Pancreas (tissue), 10 donors: ENCODE measurements at places on chromosomes 12 and 14. TPM values are rescaled to one million over a fixed set of nuclear protein-coding genes. Genes with fewer than 3 reads are reported as not detected.

DNA sequence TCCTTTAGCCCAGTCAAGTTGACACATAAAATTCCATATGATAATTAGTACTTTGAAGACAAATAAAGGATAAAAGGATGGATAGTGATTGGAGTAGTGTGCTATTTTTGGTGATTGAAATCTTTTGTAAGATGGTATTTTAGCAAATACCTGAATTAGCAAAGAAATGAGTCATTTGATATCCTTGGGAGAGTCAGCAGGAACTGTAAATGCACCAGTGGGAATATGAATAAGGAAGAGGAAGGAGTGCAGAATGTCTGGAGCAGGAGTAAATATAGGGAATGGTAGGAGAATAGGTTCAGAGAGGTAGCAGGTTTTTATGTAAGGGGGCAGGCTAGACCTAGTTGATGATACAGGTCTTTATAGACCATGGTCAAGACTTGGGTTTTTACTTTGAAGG, 75.0 kb downstream of the TRMT5 start:
- no peak for DNase-seq

DNA sequence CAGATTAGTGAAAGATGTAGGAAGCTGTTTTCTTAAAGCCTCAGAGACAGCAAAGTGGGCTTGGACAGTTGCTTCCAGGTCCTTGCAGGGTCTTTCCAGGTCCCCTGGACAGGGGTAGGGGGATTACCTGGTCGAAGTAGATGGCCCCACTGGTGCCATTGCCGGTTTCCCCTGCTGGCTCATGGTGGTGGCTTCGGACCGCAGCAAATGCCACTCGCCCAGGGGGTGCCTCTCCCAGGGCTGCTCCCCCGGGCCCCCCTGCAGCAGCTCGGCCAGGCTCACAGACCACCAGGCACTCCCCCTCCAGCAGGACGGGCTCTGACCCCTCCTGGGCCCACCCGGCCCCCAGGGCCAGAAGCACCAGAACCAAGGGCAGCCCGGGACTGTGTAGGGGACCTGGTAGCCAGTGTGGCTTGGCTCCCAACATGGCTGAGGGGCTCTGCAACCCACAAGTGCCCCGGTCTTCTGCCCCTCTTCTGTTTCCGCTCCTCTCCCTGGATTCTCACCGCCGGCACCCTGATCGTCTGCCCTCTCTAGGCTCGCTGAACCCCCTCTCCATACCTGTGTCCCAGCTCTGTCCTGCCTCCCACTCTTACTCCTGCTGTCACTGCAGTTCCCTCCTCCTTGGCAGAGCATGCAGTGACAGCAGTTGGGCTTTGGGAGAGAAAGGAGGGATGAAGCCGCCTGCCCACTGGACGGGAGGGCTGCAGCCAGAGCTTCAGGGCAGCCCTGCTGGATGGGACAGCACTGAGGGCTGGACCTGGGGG, 657 bp downstream of the CBLN3 start:
- no peak for DNase-seq

GRCh38 chr12:131390412-131391334, 320.2 kb upstream of the SFSWAP start:
- no peak for DNase-seq

DNA sequence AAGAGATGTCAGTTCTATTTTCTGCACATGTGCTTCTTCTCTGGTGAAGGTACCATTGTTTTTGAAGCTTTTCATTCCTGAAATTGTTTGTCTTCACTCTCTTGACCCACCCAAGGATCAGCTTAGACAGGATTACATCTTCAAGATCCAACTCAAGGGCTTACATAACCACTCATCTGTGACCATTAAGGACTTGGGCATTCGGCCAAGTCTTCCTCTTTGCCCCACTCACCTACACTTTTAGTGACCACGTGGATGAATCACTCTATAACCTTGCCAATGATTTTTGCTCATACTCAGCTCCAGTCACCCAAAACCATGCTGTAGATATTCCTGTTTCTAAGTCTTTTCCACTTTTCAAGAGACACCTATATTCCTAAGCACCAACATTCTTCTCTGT, 36.5 kb upstream of the SSTR1 start:
- no peak for DNase-seq

DNA sequence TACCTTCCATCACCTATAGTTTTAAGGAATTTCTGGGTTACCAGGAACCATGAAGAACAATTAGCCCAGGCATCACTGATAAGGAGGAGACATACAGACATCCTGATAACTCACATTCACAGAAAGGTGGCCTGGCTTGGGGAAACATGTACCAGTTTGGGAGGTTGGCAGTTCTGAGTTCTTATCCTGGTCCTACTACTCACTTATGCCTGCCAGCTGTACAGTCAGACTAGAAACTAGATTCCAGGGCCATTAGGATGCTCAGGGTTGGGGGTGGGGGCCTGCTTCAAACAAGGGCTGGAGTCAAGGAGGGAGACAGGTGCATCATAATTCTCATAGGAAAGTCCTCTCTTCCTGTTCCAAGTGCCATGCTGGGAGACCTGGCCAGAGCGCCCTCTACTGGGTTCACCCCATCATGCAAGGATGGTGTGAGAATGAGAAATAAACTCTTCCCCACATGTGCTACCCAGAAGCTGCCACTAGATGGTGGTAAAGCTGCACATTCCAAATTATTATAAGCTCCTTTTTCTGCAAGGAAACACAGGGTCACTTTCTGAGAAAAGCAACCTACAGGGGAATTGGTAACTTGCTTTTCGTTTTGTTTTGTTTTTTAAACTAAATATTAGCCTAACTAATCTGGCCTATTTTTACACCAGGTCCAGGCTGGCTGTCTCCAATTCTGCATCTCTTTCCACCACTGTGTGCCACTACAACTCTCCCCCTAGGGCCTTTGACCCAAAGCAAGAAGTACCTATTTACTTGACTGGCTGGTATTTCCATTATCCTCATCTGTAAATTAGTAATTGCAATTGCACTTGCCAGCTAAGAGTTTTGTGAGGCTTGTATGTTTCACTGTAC, 14.5 kb downstream of the OAS2 start:
- no peak for DNase-seq

- no peak for DNase-seq
These were observed 34.3 kb upstream of the GAS2L3 start for GRCh38 chr12:100539202-100539601.

DNA sequence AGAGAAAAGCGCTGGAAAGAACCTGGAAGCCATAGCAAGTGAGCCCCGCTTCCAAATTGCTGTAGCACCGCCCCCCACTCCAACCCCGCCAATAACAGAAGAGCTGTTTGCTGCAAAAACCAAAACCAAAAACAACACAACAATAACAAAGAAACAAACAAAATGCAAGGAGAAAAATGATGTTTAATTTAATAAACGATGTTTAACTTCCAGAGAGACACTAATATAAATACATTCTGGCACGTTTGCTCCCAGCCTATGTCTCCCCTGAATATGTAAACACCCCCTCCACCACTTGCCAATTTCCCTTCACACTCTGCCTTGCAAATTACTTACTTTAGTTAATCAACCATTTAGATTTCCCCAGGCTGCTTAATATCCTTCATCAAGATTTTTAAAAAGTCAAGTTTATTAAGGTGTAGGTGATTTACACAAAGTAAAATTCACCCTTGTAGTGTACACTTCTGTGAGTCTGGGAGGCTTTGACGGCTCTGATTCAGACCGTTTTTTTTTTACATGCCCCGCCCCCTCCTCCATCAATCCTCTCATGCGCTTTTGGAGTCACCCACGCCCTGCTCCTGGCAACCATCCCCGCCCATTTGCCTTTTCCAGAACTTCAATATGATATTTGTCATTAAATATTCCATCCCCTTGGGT, 482 bp upstream of the IFI27L2 start:
- no peak for DNase-seq

- no peak for DNase-seq
These were observed 40.2 kb upstream of the RASSF3 start for GRCh38 chr12:64569923-64570691.

GRCh38 chr12:105384916-105385535, 54.5 kb downstream of the C12orf75 start:
- no peak for DNase-seq

DNA sequence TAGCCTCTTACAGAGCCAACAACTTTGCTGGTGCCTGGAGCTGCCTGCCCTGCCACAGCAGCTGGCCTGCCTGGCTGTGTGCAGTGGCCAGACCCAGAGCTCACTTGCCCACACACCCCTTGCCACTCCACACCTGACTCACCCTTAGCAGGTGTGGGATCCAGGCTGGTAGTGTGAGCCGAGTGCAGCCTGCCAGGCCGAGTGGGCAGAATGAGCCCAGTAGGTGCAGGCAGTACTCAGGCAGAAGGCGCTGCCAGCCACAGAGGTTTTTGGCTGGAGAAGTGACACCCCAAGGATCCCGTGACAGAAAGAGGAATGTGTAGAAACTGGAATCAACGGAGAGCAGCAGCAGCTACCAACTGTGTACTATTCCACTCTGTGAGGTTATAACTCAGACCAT, 29.8 kb upstream of the PYGL start:
- no peak for DNase-seq

- no peak for DNase-seq
These were observed 16.1 kb upstream of the CRIP2 start for GRCh38 chr14:105458571-105458970.

DNA sequence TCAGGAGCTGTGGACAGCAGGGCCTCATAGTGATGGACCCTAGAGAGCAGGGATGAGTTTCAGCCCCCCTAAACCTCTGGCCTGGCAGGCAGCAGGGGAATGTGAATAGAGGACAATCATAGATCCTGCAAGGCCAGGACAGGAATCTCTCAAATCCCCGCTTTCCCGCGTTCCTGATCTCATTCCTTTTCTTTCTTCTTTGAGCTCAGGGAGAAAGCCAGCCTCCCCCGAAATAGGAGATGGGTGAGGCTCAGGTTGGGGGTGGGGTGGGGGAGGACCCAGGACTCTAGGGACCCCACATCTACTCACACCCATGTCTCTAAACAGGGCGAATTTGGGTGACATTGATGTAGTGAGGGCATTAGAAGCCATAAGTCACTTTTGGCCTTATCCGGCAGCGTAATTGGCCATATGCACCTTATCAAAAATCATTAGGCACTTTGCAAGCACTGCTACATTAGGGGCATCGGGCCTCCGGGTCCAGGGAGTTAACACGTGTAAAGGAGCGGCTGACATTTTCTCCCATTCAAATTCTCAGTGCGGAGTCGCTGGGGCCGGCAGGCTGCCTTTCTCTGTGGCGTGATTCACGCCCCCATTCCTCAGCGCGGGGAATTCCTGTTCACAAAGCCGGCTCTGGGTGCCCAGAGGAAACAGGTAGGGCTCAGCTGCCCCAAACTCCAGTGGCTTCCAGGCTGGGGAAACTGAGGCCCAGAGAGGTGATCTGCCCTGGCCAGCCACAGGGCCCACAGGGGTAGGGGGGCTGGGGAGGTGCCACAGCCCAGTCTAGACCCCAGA, 1.5 kb downstream of the LHX5 start:
- no peak for DNase-seq

DNA sequence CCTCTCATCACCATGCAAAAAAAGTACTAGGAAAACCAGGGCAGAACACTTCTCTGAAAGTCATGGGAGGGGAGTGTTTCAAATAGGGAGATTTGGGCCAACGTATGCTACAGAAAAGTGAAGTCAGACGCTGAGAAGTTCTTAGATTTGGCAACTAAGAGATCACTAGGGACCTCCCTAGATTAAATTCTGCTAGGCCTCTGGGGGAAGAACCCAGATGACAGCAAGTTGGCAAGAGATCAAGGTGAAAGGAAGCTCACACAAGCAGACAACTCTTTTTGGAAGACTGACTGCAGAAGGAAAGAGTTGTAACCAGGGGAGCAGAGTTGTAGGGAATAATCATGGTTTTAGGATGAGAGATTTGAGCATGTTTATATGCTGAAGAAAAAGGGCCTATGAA, 20.7 kb downstream of the IQSEC3 start:
- no peak for DNase-seq

GRCh38 chr12:81369175-81369574, 291.3 kb downstream of the ACSS3 start:
- DNase-seq, result no peak

DNA sequence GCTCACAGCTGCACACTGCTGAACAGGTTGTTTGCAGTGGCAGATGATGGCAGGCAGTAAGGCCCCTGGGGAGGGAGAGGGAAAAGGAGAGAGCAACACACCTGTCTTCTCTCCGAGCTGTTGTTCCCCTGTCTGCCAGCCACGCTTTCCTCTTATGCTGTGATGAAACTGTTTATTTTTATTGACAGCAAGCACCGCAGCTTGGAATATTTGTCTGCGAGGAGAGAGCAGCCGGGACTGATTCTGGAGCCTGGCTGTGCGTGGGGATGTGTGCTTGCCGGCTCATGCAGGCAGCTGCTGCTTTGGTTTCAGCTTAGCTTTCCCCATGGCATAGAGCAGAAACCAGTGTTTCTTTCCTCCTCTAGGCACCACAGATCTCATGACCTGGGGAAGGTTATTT, 58.7 kb upstream of the KCNA5 start:
- DNase-seq, result no peak

GRCh38 chr12:63397807-63398206, 246.8 kb upstream of the AVPR1A start:
- DNase-seq, result no peak

- no peak for DNase-seq
These were observed 583.2 kb downstream of the ALG10 start for GRCh38 chr12:34605510-34605887.

- DNase-seq, result no peak
These were observed 419 bp upstream of the ATXN7L3B start for GRCh38 chr12:74537126-74537706.

GRCh38 chr12:104801005-104801404, 157.1 kb downstream of the SLC41A2 start:
- DNase-seq, result no peak

DNA sequence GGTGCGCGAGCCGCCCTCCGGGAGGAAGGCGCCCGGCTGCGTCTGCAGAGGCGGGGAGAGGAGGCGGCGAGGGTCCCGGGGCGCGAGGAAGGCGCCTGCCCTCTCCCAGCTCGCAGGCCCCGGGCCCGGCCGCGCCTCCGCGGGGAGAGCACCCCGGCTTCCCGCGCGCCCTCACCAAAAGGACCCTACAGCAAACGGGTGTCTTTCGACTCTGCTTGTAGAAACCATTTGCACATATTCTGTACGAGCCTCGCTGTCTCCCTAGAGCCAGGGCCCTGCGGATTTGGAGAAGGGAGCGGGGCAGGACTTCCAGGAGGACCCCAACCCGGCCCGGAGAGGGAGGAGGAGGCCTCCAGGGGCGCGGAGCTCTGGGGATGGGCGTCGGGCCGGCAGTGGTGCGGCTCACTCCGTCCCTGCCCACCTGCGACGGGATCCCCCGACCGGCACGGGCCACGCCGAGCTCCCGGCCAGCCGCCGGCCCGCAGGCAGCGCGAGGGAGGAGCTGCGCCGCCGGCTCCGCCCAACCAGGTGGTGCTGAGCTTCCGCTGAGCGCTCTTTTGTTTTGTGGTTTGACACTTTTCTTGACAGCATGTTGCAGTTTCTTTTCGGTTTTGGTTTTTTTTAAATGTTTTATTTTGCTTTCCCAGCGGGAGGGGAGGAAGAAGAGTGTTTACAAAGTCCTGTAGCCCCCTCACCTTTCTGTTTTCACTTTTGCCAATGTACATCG, 103.3 kb upstream of the FKBP4 start:
- no peak for DNase-seq

GRCh38 chr14:90617961-90618360, 198.3 kb downstream of the TTC7B start:
- no peak for DNase-seq

The IFNG-AS1 gene
- polyA plus RNA-seq, result not detected

The TAS2R19 gene
- polyA plus RNA-seq, result 0.28 TPM

The ZNF891 gene
- 0.80 TPM for polyA plus RNA-seq

The DDX47 gene
- 34.5 TPM for polyA plus RNA-seq

The CCDC177 gene
- not detected for polyA plus RNA-seq

The PRB2 gene
- not detected for polyA plus RNA-seq

The TXNDC16 gene
- polyA plus RNA-seq, result 1.1 TPM

The ACVRL1 gene
- polyA plus RNA-seq, result 16.1 TPM

The RGS6 gene
- 0.27 TPM for polyA plus RNA-seq

The GRIN2B gene
- polyA plus RNA-seq, result not detected

The RBP5 gene
- polyA plus RNA-seq, result 3.9 TPM

The AKAP6 gene
- 0.34 TPM for polyA plus RNA-seq

The RPS6KA5 gene
- polyA plus RNA-seq, result 1.1 TPM

The DEGS2 gene
- polyA plus RNA-seq, result 1.9 TPM
